ENCODE measurements at places on chromosomes 2 and 18.

GRCh38 chr2:238879043-238879442, 31.2 kb downstream of the TWIST2 start:
- H3K4me1 ChIP-seq = no peaks in the 10 kb centered on the region
- H3K27me3 ChIP-seq = peaks cover 6% of the 10 kb centered on the region
- no peak for DNase-seq
- H3K4me3 ChIP-seq = no peak overlapping the region
- H3K36me3 ChIP-seq = no peaks in the 10 kb centered on the region

DNA sequence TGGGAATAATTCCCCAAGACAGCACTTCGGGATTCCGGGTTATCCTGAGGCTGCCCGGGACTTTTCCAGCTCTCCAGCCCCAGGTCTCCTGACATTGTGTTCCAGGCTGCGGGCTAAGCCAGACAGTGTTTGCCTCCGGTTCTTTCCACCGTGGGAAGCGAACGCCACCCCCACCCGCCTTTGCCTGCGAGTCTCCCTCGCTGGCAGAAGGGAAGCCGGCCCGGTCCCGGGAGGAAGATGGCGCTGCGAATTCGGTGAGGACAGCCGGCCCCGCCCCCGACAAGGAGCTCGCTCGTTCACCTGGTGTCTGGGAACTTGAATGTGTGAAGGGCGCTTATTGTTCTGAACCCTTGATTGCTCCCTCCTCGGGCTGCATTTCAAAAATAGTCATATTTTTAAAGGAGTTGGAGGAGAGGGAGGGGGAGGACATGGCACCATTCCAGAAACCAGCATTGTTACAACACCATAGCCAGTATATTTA, 2.9 kb downstream of the LRATD1 start:
- H3K27ac ChIP-seq = no peak overlapping the region
- no peaks in the 10 kb centered on the region for H3K4me1 ChIP-seq
- no peak for DNase-seq
- H3K36me3 ChIP-seq = no peaks in the 10 kb centered on the region
- H3K4me3 ChIP-seq = no peak overlapping the region
- peaks cover 47% of the 10 kb centered on the region for H3K27me3 ChIP-seq

DNA sequence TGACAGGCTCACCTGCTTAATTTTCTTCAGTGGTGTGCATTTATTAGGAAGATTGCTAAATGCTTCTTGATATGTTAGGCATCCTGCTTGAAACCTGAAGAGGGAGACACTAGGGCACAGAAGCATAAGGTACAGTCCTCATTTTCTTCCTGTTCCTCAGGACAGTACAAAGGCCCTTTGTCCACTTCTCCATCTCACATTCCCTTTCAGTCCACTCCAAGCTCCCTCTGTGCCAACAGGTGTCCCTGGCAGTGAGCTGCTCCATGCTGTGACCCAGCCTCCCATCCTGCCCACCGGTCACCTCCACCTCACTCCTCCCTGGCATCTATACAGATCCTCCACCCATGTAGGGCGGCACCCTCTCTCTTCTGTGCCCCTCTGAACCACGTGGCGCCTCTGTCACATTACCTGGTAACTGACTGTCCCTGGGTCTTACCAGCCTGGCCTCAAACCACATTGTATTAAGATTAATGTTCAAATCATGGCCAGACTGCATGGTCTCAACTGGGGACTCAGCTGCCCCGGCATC, 162.8 kb downstream of the VAPA start:
- H3K36me3 ChIP-seq = no peaks in the 10 kb centered on the region
- no peak for DNase-seq
- no peaks in the 10 kb centered on the region for H3K4me1 ChIP-seq

DNA sequence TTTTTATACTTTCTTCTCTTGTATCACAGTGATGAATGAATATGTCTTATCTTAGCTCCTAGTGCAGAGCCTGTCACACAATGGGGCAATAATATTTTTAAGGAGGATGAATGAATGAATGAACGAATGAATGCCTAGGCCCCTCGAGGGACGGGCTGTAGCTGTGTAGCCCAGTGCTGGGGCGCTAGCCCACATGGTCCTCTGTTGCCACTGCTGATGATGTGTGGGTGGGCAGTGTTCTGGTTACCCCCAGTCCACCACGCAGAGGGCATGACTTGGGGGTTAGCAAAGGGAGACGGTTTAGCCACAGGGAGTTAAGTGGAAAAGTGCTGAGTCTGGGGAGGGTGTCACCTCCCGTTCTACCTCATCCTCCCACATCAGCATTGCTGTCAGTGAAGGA, 134.2 kb downstream of the SMAD7 start:
- no peak overlapping the region for H3K27ac ChIP-seq
- no peak for DNase-seq
- no peaks in the 10 kb centered on the region for H3K27me3 ChIP-seq
- no peak overlapping the region for H3K4me3 ChIP-seq
- H3K36me3 ChIP-seq = peaks cover 3% of the 10 kb centered on the region

GRCh38 chr18:55405893-55406406, 182.0 kb downstream of the TCF4 start:
- H3K4me1 ChIP-seq = peaks cover 11% of the 10 kb centered on the region
- H3K27me3 ChIP-seq = no peaks in the 10 kb centered on the region
- no peaks in the 10 kb centered on the region for H3K36me3 ChIP-seq
- DNase-seq = no peak

GRCh38 chr2:14706201-14706600, 73.7 kb downstream of the LRATD1 start:
- H3K27ac ChIP-seq = no peak overlapping the region
- no peaks in the 10 kb centered on the region for H3K4me1 ChIP-seq
- no peaks in the 10 kb centered on the region for H3K27me3 ChIP-seq
- no peaks in the 10 kb centered on the region for H3K36me3 ChIP-seq

DNA sequence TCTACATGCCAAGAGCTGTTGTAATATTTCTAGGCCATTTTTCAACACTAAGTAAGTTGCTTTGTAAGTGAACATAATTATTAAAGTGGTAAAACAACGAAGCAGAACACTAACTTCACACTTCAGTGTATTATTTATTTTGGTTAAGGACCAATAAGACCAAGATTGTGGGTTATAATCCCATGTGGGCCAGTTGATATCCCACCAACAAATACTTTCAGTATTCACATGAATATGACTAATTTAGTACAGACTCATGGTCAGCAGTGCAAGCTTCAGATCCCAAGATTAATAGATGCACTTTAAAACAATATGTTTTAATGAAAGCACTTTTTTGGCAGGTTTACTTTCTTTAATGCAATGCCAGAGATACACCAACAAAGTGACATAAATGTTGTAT, 154.3 kb downstream of the LCLAT1 start:
- H3K27ac ChIP-seq = no peak overlapping the region
- H3K4me1 ChIP-seq = peaks cover 29% of the 10 kb centered on the region
- no peak overlapping the region for H3K4me3 ChIP-seq

- no peak overlapping the region for H3K4me3 ChIP-seq
- no peak overlapping the region for H3K27ac ChIP-seq
- H3K36me3 ChIP-seq = no peaks in the 10 kb centered on the region
- peaks cover 22% of the 10 kb centered on the region for H3K27me3 ChIP-seq
- no peak for DNase-seq
- H3K4me1 ChIP-seq = peaks cover 2% of the 10 kb centered on the region
Observed at GRCh38 chr18:63908858-63909257, 1.1 kb downstream of the SERPINB10 start.

DNA sequence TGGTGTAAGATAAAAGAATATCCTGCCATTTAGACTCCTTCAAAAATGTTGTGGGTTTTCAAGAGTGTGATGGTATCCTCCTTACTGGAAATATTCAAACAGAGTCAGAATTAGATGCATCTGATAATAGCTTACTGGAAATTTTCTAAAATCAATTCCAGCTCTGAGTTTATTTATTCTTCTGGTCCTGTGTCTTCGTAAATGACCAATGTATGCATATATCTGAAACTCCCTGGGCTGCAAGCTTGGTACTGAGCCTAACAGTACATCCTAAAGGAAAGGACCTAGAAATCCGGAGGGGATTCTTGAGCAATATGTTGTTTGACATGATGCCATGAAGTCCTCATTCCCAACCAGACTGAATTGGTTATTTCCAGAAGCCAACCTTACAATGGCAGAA, 130.4 kb downstream of the KCNE4 start:
- H3K4me3 ChIP-seq = no peak overlapping the region
- H3K36me3 ChIP-seq = no peaks in the 10 kb centered on the region
- no peak overlapping the region for H3K27ac ChIP-seq
- no peaks in the 10 kb centered on the region for H3K4me1 ChIP-seq
- no peak for DNase-seq
- H3K27me3 ChIP-seq = peaks cover 5% of the 10 kb centered on the region

GRCh38 chr2:18465979-18466378, 94.5 kb downstream of the RDH14 start:
- H3K4me3 ChIP-seq = no peak overlapping the region
- DNase-seq = no peak
- no peak overlapping the region for H3K27ac ChIP-seq
- no peaks in the 10 kb centered on the region for H3K4me1 ChIP-seq
- peaks cover 21% of the 10 kb centered on the region for H3K27me3 ChIP-seq
- H3K36me3 ChIP-seq = no peaks in the 10 kb centered on the region

GRCh38 chr2:197286805-197287595, 23.6 kb downstream of the ANKRD44 start:
- H3K27me3 ChIP-seq = no peaks in the 10 kb centered on the region
- H3K36me3 ChIP-seq = peaks cover 6% of the 10 kb centered on the region
- DNase-seq = no peak
- H3K4me3 ChIP-seq = peak overlapping the region; percentile 70
- H3K27ac ChIP-seq = peak overlapping the region; percentile 93

- H3K4me3 ChIP-seq = peak overlapping the region; percentile 87
- no peaks in the 10 kb centered on the region for H3K36me3 ChIP-seq
- H3K27me3 ChIP-seq = peaks cover 6% of the 10 kb centered on the region
Observed at GRCh38 chr2:241772063-241772499, 4.5 kb upstream of the GAL3ST2 start.

DNA sequence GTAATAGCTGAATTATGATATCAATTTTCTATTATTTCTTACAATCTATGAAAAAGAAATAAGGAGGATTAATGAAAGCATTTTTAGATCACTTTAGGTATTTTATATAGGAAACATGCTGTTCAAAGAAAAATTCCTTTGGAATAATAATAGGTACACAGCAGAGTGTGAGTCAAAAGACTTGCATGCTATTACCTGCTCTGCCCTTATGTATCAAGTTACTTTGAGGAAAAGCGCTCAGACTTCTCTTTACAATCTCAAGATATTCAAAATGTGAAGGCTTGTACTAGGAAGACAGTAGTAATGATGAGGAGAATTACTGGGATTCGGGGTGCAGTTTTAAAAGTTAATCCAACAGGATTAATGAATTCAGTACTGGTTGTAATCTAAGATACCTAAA, 29.1 kb upstream of the RNU4ATAC start:
- no peak overlapping the region for H3K27ac ChIP-seq
- DNase-seq = no peak
- H3K36me3 ChIP-seq = peaks cover 59% of the 10 kb centered on the region
- H3K27me3 ChIP-seq = no peaks in the 10 kb centered on the region
- peaks cover 15% of the 10 kb centered on the region for H3K4me1 ChIP-seq
- H3K4me3 ChIP-seq = no peak overlapping the region

DNA sequence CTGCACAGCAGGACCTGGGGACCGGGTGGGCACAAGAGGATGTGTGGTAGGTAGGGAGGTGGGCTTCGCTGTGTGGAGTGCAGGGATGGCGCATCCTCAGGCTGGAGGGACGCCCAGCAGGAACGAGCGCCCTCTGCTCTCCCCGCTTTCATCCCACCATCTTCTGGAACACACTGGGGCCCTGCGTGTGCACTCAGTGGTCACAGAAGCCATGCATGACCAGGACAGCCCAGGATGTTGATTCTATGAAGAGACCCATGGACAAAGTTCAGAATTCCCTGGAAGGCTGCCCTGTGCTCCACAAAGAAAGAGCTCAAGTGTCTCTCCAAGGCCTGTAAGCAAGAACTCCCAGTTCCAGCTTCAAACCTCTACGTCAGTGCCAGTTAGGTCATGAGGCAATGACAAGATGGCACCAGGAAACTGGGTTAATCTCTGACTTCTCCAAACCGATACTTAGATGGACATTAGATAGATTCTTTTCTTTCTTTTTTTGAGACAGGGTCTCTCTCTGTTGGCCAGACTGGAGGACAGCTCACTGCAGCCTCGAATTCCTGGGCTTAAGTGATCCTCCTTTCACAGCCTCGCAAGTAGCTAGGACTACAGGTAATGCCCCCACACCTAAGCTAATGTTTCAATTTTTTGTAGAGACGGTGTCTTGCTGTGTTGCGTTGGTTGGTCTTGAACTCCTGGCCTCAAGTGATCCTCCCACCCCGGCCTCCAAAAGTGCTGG, 3.4 kb downstream of the SLC66A2 start:
- peaks cover 62% of the 10 kb centered on the region for H3K4me1 ChIP-seq
- no peak for DNase-seq
- no peak overlapping the region for H3K4me3 ChIP-seq
- H3K27me3 ChIP-seq = no peaks in the 10 kb centered on the region
- H3K36me3 ChIP-seq = no peaks in the 10 kb centered on the region
- H3K27ac ChIP-seq = peak overlapping the region; percentile 53

- peaks cover 18% of the 10 kb centered on the region for H3K4me1 ChIP-seq
- DNase-seq = no peak
- H3K27ac ChIP-seq = no peak overlapping the region
Observed at GRCh38 chr2:203824057-203824456, 43.5 kb upstream of the CTLA4 start.

DNA sequence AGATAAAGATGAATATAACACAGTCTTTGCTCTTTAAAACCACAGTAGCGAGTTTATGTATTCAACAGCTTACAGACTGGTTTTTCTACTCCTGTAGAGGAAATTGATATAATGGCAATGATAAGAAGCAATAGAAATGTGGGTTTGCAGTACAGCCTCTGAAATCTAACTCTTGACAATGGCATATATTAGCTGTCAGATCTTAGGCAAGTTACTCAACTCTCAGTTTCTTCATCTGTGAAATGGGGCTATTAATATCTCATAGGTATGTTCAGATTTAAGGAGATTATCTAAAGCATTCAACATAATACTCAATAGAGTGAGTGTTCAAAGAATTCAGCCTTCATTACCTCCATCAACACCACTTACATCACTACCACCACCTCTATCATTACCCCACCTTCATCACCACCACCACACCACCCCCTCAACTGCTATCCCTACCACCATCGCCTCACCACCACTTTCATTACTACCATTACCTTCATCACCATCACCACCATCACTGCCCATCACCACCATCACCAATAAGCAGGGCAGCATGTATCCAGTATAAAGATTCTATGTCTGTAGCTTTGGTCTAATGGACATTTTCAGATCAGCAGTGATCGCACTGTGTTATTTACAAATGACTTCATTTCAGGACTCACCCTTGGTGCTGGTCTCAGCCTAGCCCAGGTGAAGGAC, 22.7 kb downstream of the AOX1 start:
- no peak for DNase-seq
- H3K27me3 ChIP-seq = peaks cover 7% of the 10 kb centered on the region
- H3K4me3 ChIP-seq = no peak overlapping the region
- no peak overlapping the region for H3K27ac ChIP-seq

DNA sequence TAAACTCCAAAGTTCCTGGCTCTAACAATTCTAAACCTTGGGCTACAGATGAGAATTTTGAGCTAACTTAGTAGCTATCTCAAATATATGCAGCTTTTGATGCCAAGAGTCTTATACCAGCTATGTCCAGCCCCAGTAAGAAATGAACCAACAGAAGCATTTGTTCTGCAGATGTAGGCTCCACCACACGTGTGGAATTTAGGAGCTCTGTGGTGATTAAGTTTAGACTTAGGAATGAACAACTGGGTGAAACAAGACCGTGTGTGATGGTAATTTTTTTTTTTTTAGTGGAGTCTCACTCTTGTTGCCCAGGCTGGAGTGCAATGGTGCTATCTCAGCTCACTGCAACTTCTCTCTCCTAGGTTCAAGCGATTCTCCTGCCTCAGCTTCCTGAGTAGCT, 179.7 kb downstream of the ANKRD30B start:
- H3K4me1 ChIP-seq = peaks cover 4% of the 10 kb centered on the region
- H3K27me3 ChIP-seq = no peaks in the 10 kb centered on the region
- DNase-seq = no peak
- H3K4me3 ChIP-seq = no peak overlapping the region
- no peak overlapping the region for H3K27ac ChIP-seq
